ENCODE measurements at places on chromosomes 11 and 22.

- DNase-seq: no peak
These were observed 57.7 kb downstream of the PICALM start for GRCh38 chr11:86011175-86011574.

GRCh38 chr11:129298988-129299387 lies 76.7 kb upstream of the BARX2 start:
- DNase-seq: no peak

- no peak for DNase-seq
These were observed 85.3 kb upstream of the GAL start for GRCh38 chr11:68598816-68599653.

DNA sequence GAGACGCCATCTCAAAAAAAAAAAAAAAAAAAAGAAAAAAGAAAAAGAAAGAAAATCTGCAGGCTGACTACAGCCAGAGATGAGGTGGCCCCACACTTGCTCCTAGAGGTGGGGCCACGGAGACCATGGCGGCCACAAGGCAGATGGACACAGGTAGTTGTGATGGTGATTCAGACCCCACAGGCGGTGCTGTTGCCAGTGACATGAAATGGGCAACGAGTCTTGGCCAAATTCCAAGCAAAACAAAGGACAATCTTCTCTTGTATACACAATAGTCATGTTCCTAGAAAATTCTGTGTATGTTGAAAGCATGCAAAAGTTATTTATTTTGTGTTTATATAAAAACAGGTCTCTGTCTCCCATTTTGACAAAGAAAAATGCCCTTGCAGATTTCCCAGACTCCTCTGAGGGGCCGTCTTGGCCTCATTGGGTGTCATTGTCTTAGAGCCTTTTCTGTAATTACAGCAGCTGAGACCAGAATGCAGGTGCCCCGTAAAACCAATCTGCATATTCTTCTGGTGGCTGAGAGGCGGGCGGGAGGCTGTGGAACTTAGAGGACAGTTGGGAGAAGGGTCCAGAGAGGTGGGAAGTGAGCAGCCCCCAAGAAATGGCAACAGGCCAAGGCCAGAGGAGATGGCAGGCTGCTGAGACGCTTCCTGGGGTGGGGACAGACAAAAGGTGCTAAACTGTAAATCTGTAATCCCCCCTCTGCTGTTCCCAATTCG lies 22.5 kb upstream of the DAGLA start:
- DNase-seq: no peak

DNA sequence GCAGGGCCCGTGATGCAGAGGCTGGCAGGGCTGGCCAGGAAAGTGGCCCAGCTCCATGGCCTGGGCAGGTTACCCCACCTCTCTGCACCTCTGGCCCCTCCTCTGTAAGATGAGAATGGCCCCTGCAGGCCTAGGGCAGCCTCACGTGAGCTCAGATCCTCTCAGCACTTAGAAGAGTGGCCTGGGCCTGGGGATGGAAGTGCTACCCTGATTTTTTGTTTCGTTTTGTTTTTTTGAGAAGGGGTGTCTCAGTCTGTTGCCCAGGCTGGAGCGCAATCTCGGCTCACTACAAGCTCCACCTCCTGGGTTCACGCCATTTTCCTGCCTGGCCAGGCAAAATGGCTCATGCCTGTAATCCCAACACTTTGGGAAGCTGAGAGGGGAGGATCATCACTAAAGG lies 982 bp downstream of the APOBEC3H start:
- no peak for DNase-seq

DNA sequence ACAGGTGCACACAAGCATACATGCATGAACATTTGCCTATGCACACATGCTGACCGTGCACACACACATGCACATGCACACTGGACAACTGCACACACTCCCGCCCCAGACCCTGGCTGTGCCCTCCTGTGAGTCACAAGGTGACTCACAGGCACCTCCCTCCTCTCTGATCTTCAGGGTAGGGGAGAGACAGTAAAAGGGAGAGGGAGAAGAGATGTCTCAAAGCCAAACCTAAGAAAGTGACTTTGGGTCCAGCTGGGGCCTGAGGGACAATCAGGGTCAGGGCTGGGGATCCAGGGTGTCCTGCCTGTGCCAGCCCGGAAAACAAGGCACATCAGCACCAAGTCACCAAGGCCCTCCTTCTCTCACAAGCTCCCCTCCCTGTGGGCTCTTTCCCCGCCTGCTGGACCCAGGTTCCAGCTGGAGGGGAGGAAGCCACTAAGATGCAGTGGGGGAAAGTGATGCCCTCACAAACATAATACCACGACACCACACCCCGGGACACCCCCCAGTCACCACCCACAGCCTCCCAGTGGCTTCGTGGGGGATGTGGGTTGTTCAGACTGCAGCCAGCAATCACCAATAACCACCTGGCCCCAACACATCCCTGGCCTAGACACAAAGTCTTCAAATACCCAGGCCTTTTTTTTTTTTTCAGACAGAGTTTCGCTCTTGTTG lies 39.3 kb downstream of the PDGFB start:
- DNase-seq: no peak

DNA sequence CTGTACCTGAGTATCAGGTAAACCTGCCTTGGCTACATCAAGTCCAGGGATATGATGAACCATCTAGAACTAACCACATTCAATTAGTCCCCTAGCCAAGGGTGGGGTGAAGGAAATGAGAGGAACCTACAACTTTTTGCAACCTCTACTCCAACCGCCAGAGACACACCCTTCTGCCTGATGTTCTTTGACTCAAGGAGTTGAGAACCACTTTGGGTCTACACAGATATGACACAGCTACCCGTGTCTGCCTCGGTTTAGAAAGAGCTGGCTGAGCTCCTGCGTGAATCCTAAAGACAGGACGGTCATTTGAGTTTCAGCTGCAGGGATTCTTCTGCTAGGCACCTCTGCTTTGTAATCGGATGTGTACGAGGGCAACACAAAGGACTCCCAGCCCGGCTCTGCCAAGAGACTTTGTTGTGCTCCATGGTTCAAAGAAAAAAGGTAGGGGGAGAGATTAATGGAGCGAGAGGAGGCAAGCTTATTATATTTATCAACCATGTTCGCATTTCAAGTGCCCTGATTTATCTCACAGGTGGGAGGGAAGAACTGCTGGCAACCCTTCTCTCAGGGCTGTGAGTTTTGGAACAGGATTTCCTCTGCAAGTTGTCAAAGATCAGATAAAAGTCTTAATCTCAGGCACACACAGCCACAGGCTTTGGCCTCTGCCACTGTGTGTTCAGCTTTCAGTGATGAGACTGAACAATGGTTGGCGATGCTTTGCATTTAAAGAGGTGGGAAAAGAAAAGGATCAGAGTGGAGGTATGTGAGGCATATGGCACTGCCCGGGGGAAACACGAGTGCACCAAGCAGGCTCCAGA lies 35.1 kb downstream of the FLI1 start:
- DNase-seq: no peak

DNA sequence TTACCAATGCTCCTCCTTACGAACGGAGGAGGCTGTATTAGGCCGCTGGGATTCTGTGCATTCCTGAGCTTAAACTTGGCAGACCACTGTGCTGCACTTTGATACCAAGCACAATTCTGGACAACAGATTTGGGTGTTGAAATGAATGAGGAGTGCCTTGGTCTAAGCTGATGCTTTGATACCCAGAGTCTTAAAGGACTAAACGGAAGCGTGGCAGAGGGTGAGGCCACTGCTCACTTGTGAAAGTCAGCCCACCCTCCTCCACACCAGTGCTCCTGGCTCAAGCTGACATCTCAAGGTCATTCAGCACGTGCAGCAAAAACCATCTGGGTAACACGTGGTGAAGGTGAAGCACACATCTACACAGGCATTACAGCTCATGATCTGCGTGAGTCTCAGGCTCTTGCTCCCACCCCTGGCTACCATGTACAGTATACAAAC lies 85.9 kb downstream of the MICAL3 start:
- DNase-seq: no peak

DNA sequence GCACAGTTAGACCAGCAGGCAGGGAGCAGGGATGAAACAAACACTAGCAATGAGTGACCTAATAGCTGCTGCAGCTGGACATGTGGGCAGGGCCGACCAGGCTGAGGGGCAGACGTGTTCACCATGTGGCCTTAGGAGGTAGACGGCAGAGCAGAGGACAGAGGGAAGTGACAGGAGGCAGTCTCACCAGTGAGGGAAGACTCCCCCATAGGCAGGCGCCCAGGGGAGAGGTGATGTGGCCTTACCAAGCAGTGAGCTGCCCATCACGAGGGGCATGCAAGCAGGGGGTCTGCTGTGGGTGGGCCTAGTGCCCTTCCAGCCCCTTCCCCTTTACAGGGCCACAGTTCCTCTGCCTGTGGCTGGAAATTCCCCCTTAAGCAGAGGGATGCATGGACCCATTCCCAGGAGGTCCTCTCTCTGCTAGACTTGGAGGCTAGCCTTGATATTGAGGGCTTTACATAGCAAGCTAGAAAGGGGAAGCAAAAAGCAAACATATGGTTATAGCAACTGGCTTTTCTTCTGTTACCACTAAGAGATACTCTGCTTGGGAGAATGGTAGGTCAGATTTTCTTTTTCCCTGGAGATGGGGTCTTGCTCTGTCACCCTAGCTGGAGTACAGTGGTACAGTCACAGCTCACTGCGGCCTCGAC lies 67.6 kb downstream of the MPPED1 start:
- no peak for DNase-seq

GRCh38 chr11:14308897-14309387 lies 50.0 kb downstream of the RRAS2 start:
- DNase-seq: no peak

- DNase-seq: no peak
These were observed 216.5 kb upstream of the PLET1 start for GRCh38 chr11:112477152-112477551.

DNA sequence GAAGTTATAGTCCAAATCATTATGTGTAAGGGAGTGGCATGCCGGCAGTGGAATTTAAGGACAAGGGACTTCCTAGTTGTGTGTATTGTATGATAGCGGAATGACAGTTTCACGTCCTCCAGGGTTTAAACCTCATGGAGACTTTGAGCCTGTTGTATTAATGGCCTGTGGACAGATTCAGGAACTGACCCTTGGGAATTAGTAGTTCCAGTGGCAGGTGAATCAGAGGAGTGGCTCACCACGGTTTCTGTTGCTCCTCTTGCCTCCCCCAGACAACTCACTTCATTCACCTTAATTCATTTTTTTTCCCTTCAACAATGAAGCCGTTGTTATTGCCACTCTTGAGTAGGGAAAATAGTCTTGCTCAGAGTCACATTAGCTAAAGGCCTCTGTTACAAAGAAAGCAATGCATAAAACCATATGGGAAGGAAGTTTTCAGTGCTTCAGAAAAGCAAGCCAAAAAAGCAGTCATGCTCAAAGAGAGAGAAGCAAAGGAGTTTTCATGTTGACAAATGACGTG lies 22.6 kb downstream of the AMOTL1 start:
- no peak for DNase-seq

- no peak for DNase-seq
These were observed 173.2 kb downstream of the KIF18A start for GRCh38 chr11:27934830-27935145.
